ENCODE measurements at places on chromosomes 5 and 9.

DNA sequence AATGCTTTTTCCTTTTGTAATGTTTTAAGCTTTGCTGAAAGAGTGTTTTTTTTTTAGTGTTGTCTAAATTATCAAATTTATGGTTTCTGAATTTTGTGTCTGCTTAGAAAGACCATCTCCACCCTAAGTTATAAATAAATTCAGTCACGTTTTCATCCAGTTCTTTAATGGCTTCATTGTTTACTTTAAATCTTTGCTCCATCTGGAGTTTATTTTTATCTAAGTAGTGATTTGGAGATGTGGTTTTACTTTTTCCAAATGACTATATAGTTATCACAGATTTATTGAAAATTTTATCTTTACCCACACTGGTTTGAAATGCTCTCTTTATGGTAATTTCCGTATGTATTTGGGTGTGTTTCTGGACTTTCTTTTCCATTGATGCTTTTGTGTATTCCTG is 577.2 kb upstream of the ZNF608 start:
- DNase-seq = no peak

GRCh38 chr9:69363191-69363590 is 38.2 kb downstream of the ENTREP1 start:
- no peak for DNase-seq

DNA sequence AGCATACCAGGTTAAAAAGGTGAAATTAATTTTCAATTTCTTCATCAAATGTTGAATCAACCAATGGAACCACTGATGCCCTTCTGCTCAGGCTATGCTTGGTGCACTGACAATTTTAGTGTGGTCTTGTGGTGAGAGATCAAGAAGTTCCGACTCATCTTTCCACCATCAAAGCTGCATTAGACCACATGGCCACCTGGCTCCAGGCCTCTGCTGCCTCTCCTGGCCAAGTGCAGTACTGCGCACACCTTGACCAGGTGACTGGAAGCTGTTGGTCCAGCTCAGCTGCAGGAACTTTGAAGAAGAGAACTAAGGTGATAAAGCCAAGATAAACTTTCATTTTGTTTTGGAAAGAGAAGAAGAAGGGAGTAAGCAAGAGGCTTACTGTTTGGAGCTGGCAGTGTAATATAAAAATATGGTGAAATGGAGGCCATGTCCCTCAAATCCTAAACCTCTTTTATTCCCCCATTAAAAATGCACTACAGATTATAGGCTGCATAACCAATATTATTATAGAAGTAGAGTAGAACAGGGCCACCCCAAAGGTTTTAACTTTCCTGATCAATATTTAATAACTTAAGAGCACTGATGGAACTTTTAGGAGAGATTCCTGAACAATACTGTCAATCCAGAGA is 315.5 kb upstream of the C9orf72 start:
- no peak for DNase-seq

DNA sequence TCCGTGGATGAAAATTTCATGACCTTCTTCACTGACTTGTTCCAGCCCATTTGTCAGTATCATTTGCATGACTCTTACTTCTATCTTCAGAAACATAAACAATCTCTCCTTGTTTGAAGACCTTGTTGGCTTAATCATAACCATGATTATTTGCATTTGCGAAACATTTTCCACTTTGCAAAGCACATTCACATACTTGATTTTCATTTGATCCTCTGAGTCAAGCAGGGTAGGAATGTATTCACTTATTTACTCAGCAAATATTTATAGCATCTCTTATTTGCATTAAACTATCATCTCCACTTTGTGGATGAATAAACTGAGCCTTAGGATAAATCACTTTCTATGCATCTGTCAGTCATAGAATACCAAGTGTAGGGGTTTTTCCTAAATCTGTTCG is 343.0 kb upstream of the SGCD start:
- DNase-seq = no peak

DNA sequence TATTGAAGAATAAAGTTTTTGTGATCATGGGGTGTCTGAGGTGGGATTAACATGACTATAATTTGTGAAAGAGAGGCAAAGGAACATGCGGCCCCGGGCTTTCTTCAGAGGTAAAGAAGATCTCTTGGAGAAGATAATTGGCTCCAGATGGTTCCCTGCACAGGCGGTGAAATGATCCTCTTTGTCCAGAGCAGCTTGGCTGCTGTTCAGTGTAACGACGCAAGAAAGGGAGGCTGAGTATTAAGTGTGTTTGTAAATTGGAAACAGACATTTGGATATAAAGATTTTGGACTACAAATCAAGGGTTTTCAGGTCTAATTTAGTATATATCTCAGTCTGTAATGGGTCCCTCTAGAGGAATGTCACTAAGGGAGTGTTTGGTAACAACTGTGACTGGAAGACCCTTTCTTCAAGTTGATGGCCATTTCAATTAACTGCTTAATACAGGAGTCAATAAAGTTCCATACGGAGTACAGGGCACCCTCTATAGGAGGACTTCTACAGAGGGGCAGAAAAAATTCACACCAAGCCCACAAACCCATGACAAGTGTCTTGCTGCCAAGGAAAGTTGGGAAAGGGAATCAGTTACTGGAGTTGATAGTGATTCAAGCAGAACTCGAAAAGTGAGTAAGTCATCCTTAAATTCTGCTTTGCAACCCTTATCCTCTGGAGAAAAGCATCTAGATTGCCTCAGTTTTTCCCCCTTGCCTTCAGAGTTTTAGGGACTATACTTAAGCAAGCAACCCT is 4.1 kb downstream of the EQTN start:
- DNase-seq = no peak

DNA sequence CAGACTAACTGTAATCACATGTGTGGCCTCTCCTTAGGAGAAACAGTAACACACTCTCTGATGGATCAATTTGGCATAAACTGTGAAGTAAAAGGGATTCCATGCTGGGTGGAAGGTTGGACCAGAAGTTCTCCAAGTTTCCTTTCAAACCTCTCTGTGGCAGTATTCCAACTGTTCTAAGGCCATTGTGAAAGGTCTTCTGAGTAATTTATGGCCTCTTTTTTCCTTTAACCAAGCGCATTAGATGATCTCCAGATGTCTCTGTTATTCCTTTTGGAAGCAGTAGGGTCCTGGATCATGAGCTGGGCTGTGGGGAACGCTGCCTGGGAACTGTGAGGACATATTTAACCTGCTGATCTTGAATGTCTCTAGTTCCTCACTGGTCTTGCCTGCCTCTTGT is 80.6 kb upstream of the IL6ST start:
- DNase-seq = no peak
